ENCODE measurements at places on chromosomes 2 and 18.

- no peak for DNase-seq
These were observed 44.4 kb upstream of the TMEM163 start for GRCh38 chr2:134763164-134763710.

DNA sequence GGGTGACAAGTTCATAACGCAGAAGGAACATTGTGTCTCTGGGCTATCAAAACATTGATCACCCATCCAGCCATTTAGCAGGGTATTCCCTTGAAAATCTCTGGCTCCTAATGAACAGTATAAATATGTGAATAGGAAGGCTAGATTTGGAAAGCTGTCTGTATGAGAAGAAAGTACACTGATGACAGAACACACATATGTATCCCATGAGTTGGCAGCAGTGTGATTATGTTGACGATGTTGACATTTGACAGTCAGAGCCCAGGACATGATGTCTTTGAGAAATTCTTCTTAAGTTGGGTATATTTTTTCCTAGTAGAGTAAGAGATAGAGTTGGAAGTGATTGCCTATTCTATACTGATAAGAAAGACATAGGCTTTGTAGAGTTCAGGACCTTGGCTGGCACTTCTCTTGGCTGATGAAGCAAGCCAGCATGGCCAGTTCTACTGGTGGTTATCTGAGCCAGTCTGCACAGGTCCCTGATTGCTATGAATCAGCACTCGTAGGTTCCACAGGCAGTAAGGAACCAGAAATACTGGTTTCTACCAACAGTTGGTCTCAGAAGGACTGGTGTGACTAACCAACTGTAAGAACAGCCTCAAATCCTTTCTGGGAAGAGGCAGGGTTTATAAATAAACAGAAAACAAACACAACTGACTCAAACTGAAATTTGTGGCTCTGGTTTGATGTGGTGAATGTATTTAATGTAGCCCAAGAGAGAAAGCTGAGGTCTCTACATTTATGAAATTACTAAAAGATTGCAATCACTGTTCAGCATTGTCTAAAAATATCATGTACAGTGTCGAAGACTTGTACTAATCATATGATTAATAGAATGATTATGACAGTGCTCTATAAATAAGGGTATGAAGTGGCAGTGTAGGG is 43.9 kb upstream of the RAPH1 start:
- DNase-seq: no peak

DNA sequence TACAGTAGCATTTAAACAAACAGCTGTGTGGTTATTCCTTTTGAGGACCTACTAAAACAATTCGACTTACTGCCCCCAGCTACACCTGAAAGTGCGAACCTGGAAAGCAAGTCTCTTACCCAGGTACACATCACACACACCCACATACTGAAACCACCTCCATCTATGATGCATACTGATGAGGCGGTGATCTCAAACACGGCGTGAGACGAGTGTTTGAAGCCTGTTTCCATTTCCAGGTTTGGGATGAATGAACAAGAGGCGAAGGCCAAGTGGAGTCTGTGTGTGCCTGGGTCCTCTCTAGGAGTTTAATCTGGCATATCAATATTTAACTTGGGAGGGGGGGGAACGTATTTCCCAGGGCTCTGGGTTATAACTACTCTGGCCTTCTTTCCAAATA is 1.6 kb downstream of the TMEM185B start:
- no peak for DNase-seq

DNA sequence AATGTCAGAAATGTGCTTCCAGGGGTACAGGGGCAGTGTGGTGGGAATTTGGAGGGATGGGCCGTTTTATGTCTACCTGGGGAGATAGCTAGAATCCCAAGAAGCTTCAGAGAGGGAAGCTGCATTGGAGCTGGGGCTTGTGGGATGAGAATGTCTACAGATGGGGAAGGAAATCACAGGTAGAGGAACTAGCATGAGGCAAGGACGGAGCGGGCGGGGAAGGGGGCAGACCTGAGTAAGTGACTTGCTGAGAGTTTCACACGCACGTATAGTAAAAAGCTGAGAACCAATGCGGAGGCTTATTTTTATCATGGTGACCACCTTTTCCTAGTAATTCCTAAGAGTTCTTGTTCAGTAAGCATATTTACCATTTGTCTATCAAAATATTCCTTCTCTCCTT is 6.3 kb downstream of the C2orf80 start:
- no peak for DNase-seq

GRCh38 chr2:38806015-38806732 is 28.2 kb downstream of the GEMIN6 start:
- no peak for DNase-seq

DNA sequence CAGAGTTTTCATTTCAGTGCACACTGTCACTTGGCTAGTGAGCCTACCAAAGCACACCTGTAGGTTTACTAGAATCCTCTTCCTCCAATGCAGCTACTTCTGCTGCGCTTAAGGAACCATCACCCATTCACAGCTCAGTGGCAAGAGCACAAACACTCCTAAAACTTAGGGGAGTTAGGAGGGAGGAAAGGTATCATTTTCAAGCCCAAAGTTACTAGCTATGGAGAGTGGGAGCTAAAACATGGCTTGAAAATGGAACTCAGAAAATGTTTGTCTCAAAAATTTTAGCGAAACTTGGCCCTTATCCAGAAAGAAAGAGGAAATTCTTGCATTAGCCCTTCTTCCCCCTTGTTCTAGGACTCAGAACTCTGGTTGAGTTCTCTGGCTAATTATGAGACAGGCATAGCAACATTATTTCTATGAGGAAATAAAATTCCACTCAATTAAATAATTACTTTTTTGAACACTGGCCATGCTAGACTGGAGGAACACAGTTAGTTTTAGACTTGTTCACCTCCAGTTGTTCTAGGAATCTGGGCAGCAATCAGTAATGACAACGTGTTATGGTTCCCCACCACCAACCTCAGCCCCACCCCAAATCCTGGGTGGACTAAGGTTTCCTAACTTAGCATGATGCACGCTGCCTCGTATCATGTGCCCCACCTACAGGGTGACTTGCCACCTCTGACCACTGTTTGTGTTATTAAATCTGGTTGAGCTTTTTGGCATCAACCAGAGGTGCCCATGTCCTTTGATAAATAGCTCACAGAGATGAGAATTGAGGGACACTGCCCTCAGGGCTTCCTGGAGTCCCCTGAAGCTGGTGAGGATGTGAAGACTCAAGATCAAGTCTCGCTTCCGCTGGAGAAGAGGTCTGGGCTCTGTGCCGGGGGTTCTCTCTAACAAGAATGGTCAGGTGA is 32.8 kb downstream of the LPIN2 start:
- DNase-seq: no peak

Measured in BE2C (cell line).